ENCODE measurements at places on chromosomes 5 and 9. TPM values are rescaled to one million over a fixed set of nuclear protein-coding genes. Genes with fewer than 3 reads are reported as not detected.

FOXD4L3 gene
- total RNA-seq = not detected

CCIN gene
- total RNA-seq = 0.71 TPM

FAM169A gene
- total RNA-seq = 1.1 TPM

HAVCR2 gene
- not detected for total RNA-seq

AJM1 gene
- total RNA-seq = not detected

GLDC gene
- 1.8 TPM for total RNA-seq

TRIM7 gene
- 3.2 TPM for total RNA-seq

F2RL1 gene
- 23.6 TPM for total RNA-seq

RNF208 gene
- total RNA-seq = not detected
